ENCODE measurements at places on chromosomes 16 and 17. TPM values are rescaled to one million over a fixed set of nuclear protein-coding genes. Genes with fewer than 3 reads are reported as not detected.

NLGN2 gene
- total RNA-seq = 6.8 TPM

OR3A3 gene
- not detected for total RNA-seq

C16orf54 gene
- not detected for total RNA-seq

USP10 gene
- total RNA-seq = 27.9 TPM

KCNH6 gene
- not detected for total RNA-seq

KRTAP9-6 gene
- total RNA-seq = not detected

RNF222 gene
- not detected for total RNA-seq

TMC8 gene
- total RNA-seq = not detected

EFNB3 gene
- 0.95 TPM for total RNA-seq

OTOP3 gene
- total RNA-seq = not detected

Measured in bronchial smooth muscle cell (primary cell).